HCT116 (cell line): ENCODE measurements at places on chromosomes 7 and 10. TPM values are rescaled to one million over a fixed set of nuclear protein-coding genes. Genes with fewer than 3 reads are reported as not detected.

- peak; percentile 37 for DNase-seq
Measured at GRCh38 chr10:109978481-109978880, 29.3 kb upstream of the ADD3 start.

GRCh38 chr10:69883310-69884023 lies 81.8 kb downstream of the COL13A1 start:
- no peak for DNase-seq

DNA sequence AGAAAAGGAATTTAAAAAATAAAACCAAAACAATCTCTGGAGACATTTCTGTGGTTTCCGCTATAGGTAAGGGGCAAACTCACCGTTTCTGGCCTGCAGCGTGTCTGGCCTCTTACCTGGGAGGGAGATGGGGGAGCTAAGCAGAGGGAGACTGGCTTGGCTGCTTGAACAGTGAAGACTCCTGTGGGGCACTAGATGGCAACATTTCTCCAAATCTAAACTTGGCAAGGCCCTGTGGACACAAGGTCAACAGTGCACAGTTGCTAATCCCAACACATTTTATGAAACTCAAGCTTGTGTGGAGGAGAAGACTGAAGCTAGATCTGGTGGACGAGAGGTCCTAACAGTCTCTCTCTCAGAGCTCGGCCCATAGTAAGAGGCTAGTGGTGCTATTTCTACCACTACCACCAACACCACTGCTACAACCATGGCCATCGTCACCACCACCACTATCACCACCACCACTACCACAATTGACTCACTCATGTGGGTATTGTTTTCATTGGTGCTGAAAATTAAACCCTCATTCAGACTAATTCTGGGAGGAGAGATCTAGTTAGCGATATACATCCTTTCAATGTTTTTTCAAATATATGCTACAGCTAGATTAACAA lies 28.4 kb upstream of the CDHR3 start:
- DNase-seq, result peak; percentile 7

GRCh38 chr10:76902949-76903348 lies 734.7 kb downstream of the KCNMA1 start:
- peak; percentile 7 for DNase-seq

Gene NPSR1
- total RNA-seq, result not detected

Gene BTRC
- total RNA-seq, result 29.1 TPM

Gene PLAU
- total RNA-seq, result 60.3 TPM

Gene RNLS
- not detected for total RNA-seq
